ENCODE measurements at places on chromosomes 3 and 15.

GRCh38 chr3:77281721-77282120, 241.8 kb downstream of the ROBO2 start:
- no peak for DNase-seq

DNA sequence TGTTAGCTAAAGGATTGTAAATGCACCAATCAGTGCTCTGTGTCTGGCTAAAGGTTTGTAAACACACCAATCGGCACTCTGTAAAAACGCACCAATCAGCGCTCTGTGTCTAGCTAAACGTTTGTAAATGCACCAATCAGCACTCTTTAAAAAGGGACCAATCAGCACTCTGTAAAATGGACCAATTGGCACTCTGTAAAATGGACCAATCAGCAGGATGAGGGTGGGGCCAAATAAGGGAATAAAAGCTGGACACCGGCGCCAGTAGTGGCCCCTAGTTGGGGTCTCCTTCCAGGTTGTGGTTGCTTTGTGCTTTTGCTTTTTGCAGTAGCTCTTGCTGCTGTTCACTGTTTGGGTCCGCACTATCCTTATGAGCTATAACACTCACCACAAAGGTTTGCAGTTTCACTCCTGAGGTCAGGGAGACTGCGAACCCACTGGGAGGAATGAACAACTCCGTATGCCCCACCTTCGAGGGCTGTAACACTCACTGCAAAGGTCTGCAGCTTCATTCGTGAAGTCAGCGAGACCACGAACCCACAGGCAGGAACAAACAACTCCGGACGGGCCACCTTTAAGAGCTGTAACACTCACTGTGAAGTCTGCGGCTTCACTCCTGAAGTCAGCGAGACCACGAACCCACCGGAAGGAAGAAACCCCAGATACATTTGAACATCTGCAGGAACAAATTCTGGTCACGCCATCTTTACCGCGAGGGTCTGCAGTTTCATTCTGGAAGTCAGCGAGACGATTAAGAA, 1.1 kb upstream of the SUCLG2 start:
- DNase-seq: no peak

- DNase-seq: no peak
Observed at GRCh38 chr15:73596174-73596573, 37.0 kb downstream of the NPTN start.

DNA sequence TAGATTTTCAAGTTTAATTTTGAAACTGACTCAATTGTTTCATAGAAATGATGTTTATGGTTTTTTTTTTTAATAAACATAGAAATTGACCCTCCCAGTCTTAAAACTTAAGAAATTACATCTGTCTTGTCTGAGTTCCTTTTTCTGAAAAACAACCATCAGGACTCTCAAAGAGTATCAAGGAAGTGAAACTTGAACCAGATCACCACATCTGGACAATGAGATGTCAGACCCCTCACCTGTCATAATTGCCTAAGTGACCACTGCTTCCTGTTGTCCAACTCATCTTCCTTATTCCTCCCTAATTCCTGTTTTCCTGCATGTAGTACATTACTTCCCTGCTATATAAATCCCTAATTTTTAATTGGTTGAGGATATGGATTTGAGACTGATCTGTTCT, 441.5 kb upstream of the ARHGEF26 start:
- DNase-seq: no peak

DNA sequence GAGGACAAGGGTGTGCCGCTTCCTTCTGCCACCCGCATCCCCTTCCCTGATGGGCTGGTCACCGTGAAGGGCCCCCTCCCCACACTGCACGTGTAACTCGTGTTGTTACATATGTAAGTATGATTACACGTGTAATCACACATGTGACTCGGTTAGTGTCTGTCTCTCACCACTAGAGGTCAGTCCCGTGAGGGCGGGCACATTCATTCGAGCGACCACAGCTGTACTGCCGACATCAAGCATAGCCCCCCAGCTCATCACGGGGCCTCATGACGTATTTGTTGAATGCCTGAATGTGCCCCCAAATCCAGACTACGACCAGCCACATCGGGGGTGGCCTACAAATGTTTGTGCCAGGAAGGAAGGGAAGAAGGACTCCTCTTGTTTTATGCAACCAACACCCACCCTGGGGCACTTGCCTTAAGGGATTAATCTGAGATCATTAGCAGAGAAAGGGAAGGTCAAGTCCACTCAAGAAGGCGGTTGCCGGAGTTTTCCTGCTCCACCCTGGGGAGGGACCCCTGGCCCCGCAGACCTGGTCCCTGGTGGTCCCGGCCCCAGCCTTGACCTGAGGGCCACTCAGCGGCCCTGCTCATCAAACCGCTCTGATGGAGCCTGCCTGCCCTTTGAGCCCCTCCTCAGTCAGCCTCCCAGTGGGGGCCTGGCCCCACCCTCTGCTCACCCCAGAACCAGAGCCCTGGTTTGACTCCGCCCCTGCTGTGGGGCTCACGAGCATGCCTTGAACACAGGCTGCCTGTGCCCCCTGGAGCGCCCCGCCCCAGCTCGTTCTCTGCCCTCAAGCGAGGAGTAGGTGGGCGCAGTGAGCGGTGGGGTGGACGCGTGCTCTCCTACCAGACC, 52.8 kb downstream of the RGMA start:
- peak; percentile 45 for DNase-seq

- no peak for DNase-seq
Observed at GRCh38 chr3:38805765-38806386, 10.1 kb downstream of the SCN10A start.

GRCh38 chr3:170180079-170180907, 1.2 kb downstream of the PHC3 start:
- DNase-seq: no peak

GRCh38 chr3:43307226-43307625, 20.9 kb downstream of the SNRK start:
- DNase-seq: no peak

- DNase-seq: no peak
Observed at GRCh38 chr3:108329947-108330346, 33.6 kb downstream of the HHLA2 start.

DNA sequence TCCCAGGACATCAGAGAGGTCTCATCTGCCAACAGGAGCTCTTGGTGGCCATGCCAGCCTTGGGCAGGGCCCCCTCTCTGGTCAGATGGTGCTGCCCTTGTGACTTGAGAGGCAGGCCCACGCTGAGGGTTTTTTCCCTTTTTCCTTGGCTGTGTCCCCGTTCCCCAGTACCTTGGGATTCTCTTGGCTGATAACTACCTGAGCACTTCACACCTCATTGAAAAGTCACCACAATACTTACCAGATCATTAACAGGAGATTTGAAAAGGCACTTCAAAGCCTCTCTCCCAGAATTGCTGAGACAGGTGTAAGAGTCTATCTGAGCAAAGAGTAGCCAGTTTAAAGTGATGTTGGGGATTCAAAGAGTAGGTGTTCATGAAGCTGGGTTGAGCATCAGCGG, 15.1 kb upstream of the TMEM158 start:
- no peak for DNase-seq

DNA sequence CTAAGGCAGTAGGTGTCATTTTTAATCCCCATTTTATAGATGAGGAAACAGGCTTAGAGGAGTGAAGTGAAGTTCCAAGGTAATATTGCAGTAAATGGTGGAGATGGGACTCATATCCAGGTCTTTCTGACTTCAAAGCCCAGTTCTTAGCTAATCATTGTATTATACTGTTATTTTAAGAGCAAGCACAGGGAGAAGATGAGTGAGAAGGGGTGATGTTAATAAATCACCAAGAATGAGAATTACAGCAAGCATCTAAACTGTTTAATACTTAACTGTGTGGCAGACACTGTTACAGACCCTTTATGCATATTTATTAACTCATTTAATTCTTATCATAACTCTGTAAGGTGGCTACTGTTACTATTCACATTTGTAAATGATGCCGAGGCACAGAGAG, 61.2 kb downstream of the VPS8 start:
- no peak for DNase-seq

- no peak for DNase-seq
Observed at GRCh38 chr3:172617976-172618375, 92.9 kb downstream of the NCEH1 start.

GRCh38 chr15:46703871-46704637, 1013.3 kb upstream of the SEMA6D start:
- DNase-seq: no peak

DNA sequence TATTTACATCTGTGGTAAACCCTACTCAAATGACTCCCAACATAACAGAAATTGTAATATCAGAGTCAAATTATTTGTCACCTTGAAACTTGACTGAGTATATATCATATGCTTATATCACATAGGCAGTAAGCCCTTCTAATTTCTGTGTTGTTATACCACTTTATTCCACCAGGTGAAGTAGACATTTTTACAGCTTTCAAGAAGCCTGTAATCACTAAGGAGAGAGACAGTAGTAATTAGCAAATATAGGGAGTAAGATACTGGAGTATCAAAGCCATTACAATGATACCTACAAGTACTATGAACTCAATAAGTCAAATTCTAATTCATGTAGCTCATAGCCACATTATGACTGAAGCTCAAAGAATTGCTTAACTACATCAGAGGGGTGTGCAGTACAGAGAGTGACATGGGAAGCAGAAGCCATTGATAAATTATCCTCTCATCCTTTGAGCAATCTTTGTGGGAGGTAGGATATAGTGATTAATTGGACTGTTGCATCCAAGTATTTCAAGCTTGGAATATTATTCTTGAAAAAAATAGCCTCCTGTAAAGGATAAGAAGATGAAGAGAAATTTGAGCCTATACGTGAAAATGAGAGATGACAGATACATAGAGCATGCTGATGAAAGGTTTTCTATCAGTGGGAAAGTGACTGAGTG, 1005.9 kb downstream of the ZPLD1 start:
- no peak for DNase-seq

GRCh38 chr3:21446027-21446426, 305.0 kb downstream of the ZNF385D start:
- DNase-seq: no peak

DNA sequence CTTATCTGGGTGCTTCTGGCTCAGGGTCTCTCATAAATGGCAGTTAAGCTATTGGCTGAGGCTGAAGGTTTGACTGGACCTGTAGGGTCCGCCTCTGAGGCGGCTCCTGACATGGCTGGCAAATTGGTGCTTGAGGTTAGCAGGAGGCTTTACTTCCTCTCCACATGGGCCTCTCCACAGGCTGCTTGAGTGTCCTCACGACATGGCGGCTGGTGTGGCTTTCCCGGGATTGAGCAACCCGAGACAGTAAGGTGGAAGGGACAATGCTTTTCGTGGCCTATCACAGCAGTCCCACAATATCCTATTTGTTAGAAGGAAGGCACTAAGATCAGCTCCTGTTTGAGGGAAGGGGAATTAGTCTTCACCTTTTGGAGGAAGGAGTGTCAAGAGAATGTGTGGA, 267.3 kb upstream of the LRRFIP2 start:
- no peak for DNase-seq

- DNase-seq: no peak
Observed at GRCh38 chr3:162142511-162142910, 645.9 kb downstream of the OTOL1 start.

DNA sequence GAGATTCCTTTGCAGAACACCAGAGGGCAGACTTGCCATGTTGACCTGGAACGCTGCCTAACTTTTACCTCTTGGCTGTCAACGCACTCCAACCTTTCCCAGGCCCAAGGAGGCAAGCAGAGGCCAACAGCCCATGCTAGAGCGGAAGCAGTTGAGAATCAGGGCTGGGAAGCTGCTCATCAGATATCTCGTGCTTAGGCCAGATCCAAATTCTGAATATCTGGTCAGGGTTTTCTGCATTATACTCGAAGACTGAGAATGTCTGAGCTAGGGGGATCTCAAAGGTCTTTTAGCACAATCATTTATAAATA, 2.5 kb downstream of the XIRP1 start:
- peak; percentile 67 for DNase-seq

DNA sequence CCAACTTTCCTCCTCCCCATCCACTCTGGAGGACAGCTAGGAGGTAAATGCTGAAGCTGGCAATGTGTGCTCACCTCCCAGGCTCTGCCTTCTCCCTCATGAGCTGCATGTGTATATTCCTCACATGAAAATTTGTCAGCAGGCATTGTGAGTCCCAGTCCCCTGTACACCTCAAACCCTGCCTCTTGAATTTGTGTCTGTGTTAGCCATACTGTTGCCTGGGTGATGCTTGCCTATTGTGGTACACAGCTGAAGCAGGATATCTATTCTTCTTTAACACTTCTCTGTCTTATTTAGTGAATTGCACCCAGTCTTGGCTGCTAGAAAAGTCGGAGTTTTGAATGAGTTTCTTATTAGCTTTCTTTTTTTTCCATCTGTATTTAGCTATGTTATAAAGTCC, 586.0 kb upstream of the TGFBR2 start:
- DNase-seq: no peak

GRCh38 chr3:100023150-100023549, 91.2 kb downstream of the FILIP1L start:
- DNase-seq: no peak

DNA sequence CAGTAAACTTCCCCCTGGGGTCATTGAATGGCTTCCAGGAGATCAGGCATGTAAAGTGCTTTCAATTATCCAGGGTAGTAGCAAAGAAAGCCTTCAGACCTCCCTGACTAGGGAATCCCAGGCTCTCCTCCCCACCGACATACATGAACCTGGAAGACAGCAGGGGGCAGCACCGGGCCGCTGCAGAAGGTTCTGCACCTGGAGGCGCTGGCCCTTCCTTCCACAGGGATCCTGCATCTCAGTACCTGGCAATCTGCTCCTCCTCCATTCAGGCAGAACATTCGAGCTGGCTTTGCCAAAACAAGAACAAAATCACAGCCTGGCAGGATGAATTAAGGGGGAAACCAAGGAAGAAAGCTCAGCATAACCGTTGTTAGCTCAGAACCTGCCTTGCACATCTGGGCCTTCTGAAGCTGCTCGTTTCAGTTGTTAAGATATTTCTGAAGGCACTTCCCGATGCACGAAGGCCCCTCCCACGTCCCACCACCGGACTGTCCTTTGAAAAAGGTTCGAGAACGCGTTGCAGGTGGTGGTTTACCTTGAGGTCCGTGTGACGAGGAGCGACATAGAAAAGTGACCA, 237.7 kb downstream of the SLCO3A1 start:
- DNase-seq: peak; percentile 63

DNA sequence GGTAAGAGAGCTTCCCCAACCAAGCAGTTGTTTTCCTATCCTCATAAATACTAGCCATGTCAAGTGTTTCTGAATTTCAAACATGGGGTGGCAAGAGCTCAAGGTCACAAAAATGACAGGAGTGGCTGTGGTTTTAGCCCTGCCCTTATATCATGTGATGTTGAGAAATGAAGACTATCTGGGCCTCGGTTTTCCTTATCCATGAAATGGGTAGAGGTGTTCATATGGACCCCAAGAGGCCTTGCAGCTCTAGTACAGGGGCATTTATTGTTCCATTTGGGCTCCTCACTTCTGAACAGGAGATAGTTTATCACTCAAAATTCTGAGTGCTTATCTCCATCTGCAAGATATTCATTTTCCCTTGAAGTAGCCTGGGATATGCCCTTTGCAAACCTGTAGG, 35.8 kb downstream of the LMCD1 start:
- no peak for DNase-seq

All from lower lobe of right lung (tissue), 2 donors.